Activated CD4-positive, alpha-beta T cell treated with anti-CD3 and anti-CD28 coated beads, Interleukin-2, amount 50 U/mL, for 24 hours (primary cell): ENCODE measurements at places on chromosomes 4 and X.

DNA sequence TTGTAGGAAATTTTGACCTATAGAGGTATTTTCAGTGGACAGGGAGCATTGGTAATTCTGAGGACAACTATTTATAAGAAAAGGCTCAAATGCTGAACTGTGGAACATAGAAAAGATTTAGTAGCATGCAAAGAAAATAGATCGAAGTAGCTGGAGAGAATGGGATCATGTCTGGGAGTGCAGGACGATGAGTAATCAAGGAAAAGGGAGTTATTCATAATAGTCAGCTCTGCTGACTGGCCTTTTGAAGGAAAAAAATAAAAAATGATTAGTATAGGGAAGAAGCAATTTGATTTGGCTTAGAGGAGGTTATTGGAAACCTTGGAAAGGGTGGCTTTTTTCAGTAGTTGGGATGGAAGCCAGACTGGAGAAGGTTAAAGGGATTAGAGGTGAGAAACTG lies 22.9 kb upstream of the ANK2 start:
- DNase-seq, result no peak

- DNase-seq, result no peak
These were observed 95.3 kb upstream of the PTPN13 start for GRCh38 chr4:86498863-86499166.

DNA sequence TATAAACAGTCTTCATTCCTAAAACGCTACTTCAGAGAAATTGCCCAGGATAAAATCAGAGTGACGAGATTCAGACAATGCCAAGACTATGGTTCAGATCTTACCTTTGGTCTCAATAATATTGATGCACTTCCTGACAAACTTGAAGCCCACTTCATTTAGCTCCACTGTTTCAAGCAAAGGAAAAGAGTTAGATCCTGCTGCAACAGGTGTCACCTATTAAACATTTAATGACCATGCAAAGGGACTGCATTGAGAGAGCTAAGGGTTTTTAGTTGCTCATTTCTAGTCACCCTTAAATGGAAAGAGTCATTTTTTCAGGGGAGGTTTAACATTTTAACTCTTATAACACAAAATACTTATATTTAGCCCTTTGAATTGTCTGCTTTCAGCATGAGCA lies 239.5 kb downstream of the OPHN1 start:
- no peak for DNase-seq

GRCh38 chrX:13201605-13202219 lies 118.1 kb downstream of the ATXN3L start:
- no peak for DNase-seq

- DNase-seq, result no peak
These were observed 45.9 kb downstream of the USP11 start for GRCh38 chrX:47278691-47279090.

GRCh38 chrX:134172588-134173259 lies 64.3 kb upstream of the CCDC160 start:
- DNase-seq, result no peak

DNA sequence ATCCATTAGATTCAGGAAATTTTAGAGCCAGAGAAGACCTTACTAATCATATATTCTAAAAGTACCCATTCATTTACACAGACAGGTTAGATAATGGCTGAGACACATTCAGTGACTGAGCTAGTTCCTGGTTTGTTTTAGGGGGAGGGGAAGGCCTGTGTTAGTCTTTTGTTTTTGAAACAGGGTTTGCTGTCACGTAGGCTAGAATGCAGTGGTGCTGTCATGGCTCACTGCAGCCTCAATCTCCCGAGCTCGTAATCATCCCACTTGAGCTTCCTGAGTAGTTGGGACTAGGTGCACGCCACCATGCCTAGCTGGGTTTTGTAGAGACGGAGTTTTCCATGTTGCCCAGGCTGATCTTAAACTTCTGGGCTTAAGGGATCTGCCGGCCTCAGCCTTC lies 10.1 kb downstream of the RBPJ start:
- no peak for DNase-seq

DNA sequence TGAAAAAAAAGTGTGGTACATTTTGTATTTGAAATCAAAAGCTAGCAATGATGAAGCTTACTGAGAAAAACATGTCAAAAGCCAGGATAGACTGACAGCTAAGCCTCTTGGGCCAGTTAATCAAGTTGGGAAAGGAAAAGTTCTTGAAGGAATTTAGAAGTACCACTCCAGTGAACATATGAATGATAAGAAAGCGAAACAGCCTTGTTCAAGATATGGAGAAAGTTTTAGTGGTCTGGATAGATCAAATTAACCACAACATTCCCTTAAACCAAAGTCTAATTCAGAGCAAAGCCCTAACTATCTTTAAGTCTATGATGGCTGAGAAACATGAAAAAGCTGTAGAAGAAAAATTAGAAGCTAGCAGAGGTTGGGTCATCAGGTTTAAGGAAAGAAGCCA lies 268.3 kb downstream of the PDHA2 start:
- no peak for DNase-seq

- DNase-seq, result no peak
These were observed 83.3 kb downstream of the VEGFC start for GRCh38 chr4:176709417-176709816.

- DNase-seq, result no peak
These were observed 383.4 kb downstream of the ANKRD50 start for GRCh38 chr4:124329134-124329533.

DNA sequence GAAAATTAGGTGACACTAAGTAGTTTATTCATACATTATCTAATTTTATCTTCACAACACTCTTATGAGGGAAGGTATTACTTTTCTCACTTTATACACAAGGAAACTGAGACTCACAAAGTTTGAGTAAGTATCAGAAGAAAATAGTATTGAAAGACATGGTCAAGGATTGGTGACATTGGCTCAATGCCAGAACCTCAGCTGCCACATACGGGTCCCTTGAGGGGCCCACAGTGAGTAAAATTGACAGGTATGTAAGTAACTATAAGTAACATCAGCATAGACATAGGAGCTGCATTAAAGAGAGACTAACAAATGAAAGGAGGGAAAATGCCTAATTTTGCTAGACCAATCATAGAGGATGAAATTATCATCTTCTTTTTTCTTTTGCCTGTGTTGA lies 134.1 kb downstream of the COX18 start:
- DNase-seq, result no peak

GRCh38 chrX:111854556-111855490 lies 21.2 kb upstream of the TRPC5OS start:
- no peak for DNase-seq
